EL (cell line): ENCODE measurements at places on chromosomes 7 and 10.

DNA sequence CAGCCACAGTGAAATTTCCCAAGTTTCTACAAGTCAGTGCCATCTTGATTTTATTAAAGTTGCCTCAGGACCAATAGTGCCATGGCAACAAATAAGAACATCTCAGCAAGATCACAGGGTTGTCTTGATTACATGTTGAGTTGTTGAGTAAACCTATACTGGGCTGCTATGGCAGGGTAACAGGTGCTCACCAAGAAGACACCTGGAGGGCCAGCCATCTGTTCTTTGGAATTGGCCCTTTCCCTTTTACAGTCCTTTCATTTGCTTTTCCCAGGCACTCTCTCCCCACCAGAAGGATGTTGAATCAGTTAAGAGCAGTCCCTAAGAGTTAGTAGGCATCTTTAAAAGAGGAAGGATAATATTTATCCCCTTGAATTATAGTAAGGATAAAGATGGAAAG lies 582.0 kb downstream of the TNS3 start:
- DNase-seq = no peak

DNA sequence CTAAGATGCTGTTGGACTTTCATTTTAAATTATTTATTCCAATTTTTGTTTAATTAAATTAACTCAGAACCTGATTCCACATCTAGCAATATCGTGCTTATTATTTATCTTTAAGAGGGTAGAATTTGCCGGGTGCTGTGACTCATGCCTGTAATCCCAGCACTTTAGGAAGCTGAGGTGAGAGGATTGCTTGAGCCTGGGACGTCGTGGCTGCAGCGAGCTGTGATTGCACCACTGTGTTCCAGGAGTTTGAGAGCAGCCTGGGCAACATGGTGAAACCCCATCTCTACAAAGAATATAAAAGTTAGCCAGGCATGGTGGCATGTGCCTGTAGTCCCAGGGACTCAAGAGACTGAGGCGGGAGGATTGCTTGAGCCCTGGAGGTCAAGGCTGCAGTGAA lies 47.8 kb downstream of the ZFAND4 start:
- no peak for DNase-seq

GRCh38 chr10:9342885-9343570 lies 1288.5 kb downstream of the GATA3 start:
- DNase-seq = peak; percentile 28

GRCh38 chr7:77438131-77438530 lies 22.0 kb upstream of the GSAP start:
- no peak for DNase-seq

GRCh38 chr10:11898372-11899066 lies 75.4 kb downstream of the PROSER2 start:
- DNase-seq = no peak

DNA sequence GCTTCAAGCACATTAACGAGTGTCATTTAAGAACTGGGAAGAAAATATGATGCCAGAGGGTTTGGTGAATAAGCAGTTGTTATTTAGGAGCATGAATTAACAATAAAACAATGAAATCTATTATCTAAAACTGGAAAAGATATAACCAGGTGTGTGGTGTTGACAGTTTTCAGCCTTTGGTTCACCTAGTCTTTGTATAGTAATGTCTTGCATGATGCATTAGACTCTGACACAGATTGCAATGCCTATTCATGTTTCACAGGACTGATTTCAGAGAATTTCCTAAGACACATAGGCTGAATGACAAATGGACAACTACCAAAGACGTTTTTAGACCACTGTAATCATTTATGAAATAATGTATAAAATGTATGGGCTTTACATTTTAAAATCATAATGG lies 135.1 kb upstream of the CAV2 start:
- DNase-seq = no peak

GRCh38 chr7:26928703-26929347 lies 64.4 kb upstream of the SKAP2 start:
- no peak for DNase-seq

DNA sequence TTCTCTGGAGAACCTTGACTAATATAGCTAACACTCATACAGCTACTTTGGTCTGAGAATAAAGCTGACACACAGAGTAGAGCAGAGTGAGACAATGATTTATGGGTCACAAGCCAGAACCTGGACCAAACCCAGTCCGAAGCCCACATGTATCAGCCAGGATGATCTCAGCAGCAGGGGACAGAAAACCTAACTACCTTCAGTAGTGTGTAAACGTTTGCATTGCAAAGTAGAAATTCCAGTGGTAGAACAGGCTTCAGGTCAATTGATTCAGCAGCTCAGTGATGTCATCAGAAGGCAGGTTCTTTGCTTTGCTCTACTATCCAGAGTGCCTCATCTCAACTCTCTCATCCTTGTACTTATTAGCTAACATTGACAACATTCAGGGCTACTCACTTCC lies 62.5 kb upstream of the PALS2 start:
- DNase-seq = no peak
